ENCODE measurements at places on chromosomes 4 and X. TPM values are rescaled to one million over a fixed set of nuclear protein-coding genes. Genes with fewer than 3 reads are reported as not detected.

The BEND2 gene
- polyA plus RNA-seq: 0.06 TPM

- no peak for DNase-seq
Observed at GRCh38 chr4:109722357-109722756, 7.5 kb downstream of the PLA2G12A start.

GRCh38 chr4:120007191-120007871 is 59.3 kb downstream of the MAD2L1 start:
- DNase-seq: peak; percentile 83

DNA sequence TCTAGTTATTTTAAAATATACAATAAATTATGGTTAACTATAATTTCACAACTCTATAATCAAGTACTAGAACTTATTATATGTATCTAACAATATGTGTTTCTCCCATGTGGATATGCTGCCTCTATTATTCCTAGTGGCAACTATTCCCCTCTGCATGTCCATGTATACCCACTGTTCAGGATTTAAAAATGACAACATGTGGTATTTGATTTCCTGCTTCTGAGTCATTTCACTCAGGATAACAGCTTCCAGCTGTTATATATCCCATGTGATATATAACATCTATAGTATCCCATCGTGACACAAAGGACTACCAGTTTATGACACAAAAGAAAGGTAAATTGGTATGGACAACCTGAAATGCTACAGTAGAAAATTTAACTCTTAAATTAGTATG is 167.4 kb upstream of the TACR3 start:
- no peak for DNase-seq

GRCh38 chr4:55303760-55304165 is 42.3 kb upstream of the SRD5A3 start:
- no peak for DNase-seq

GRCh38 chr4:137676357-137676998 is 144.2 kb upstream of the PCDH18 start:
- peak; percentile 63 for DNase-seq

DNA sequence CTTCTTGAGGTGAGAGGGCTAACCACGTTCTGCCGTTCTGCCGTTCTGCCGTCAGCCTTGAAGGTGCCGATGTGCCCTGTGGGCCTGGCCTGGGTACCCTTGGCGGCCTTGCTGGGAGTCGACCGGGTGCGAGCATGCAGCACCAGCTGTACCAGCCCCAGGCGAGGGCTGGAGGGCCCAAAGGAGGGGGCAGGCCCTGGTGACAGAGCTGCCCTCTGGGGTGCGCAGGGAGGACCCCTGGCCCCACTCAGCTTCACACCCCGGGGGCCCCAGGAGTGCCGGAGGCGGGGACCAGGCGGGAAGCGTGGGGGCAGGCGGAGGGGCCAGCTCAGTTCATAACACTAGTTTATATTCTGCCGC is 22.1 kb downstream of the UVSSA start:
- no peak for DNase-seq

DNA sequence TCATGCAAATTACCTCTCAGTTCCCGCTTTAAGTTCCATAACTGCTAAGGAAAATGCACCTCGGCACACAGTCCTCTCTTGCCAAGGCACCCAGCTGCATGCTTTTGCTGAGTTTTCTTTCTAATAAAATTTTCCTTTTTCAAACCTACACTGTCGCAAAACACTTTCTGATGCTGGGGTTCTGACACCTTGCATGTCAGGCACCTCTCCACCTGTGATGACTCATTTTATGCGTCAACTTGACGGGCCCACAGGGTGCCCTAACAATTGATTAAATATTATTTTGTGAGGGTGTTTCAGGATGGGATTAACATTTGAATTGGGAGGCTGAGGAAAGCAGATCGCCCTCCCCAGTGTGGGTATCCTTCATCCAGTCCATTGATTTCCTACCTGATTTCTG is 291.0 kb upstream of the STS start:
- no peak for DNase-seq
